ENCODE measurements at places on chromosomes 2 and 18.
A peak's percentile ranks its signal among the peaks of the same experiment; 100 is the strongest.

DNA sequence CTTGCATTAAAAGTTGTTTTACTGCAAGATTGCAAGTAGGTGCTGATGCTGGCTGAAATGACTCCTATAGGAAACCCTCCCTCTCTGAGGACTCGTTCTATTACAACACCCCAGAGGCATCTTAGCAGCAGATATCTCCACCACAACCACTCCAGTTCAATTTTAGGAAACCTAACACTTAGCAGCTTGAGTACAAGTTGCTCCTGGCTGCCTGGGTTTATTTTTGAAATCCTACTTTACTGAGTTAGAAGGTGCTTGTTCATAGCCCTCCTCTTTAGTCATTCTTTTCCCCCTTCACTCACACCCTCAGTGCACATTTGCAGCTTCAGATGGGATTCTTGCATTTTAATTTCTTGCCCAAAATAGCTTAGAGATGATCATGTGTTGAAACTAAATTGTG lies 111.5 kb downstream of the MTCL1 start:
- no peak overlapping the region for H3K4me3 ChIP-seq
- peaks cover 34% of the 10 kb centered on the region for H3K36me3 ChIP-seq
- no peaks in the 10 kb centered on the region for H3K4me1 ChIP-seq
- H3K27me3 ChIP-seq: no peaks in the 10 kb centered on the region
- no peak for DNase-seq

DNA sequence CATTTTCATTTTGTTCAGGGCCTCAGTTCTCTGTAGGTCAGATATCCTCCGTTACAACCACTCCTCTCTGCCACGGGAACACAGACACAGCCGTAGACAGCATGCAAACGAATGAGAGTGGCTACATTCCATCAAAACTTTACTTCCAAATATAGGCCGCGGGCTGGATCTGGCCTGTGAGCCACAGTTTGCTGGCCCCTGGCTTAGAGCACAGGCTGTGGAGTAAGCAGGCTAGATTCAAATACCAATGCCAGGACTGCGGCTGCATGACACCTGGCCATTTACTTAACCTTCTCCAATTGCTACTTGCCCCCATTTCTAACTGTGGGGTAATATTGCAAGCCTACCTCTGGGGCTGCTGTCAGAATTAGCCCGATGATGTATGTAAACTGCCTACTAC lies 325.8 kb upstream of the POU3F3 start:
- no peaks in the 10 kb centered on the region for H3K27me3 ChIP-seq
- no peak for DNase-seq
- no peak overlapping the region for H3K27ac ChIP-seq
- H3K36me3 ChIP-seq: no peaks in the 10 kb centered on the region
- H3K4me1 ChIP-seq: no peaks in the 10 kb centered on the region

- H3K27ac ChIP-seq: no peak overlapping the region
- no peaks in the 10 kb centered on the region for H3K36me3 ChIP-seq
- H3K27me3 ChIP-seq: no peaks in the 10 kb centered on the region
- H3K4me1 ChIP-seq: peaks cover 23% of the 10 kb centered on the region
- peak overlapping the region; percentile 23 for H3K4me3 ChIP-seq
Observed at GRCh38 chr2:120892967-120893667, 157.4 kb downstream of the GLI2 start.

DNA sequence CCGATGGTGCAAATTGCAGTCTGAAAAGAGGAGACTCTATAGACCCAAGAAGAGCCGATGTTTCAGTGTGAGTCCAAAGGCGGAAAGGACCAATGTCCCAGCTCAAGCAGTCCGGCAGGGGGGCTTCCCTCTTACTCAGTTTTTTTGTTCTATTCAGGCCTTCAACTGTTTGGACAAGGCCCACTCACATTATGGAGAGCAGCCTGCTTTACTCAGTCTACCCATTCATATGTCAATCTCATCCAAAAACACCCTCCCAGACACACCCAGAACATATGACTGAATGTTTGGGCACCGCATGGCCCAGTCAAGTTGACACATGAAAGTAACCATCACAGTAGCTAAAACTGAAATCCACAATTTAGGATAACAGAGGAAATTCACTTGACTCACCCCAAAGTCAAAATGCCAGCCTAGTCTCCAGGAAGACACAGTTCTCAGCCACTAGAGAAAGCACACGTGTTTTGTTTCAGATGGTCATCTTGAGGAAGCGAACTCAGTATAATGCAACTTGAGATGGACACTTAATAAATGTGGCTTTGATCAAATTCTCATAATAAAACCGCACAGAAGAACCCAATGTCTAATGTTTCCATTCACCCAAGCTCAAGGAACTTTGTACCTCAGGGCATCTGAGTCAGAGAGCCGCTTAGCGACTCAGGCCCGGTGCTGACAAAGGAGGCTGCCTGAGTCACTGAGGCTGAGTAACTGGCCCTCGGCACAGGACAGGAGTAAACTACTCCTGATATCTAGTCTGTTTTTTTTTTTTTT lies 2.4 kb downstream of the FHL2 start:
- no peak for DNase-seq
- H3K27me3 ChIP-seq: peaks cover 7% of the 10 kb centered on the region
- no peaks in the 10 kb centered on the region for H3K36me3 ChIP-seq
- H3K4me3 ChIP-seq: no peak overlapping the region
- H3K4me1 ChIP-seq: no peaks in the 10 kb centered on the region

- no peaks in the 10 kb centered on the region for H3K36me3 ChIP-seq
- H3K27ac ChIP-seq: no peak overlapping the region
- no peak for DNase-seq
- H3K4me3 ChIP-seq: no peak overlapping the region
Observed at GRCh38 chr2:168948621-168949212, 47.6 kb downstream of the G6PC2 start.

DNA sequence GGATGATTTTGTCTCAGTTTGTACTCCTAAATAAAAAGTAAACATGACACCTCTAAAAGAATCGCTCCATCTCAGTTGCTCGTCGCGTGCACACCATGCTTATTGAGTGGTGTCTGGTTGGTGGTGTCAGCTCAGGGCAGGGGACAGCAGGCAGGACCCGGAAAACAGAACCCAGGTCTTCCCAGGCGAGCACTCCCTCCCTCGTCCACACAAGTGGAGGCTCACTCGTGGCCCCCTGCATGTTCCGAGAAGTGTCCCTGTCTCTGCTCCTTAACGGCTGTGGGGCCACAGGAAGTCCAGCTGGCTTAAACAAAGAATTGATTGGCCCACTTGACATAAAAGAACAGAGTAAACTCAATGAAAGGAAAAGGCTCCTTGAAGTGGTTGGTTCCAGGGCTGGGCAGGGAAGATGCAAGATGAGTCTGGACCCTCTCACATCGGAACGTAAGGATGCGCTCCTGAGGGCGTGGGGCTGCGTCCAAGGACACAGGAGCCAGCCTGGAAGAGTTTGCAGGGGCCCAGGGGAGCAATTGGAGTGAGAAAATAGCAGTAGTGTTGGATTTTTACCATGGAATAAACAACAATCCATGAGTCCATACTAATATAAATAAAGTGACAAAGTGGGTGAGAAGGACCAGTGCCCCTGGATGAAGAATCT lies 13.1 kb upstream of the CNDP1 start:
- H3K4me1 ChIP-seq: no peaks in the 10 kb centered on the region
- H3K36me3 ChIP-seq: peaks cover 4% of the 10 kb centered on the region
- H3K27ac ChIP-seq: no peak overlapping the region
- H3K4me3 ChIP-seq: no peak overlapping the region
- no peak for DNase-seq

- H3K4me3 ChIP-seq: no peak overlapping the region
- H3K27ac ChIP-seq: no peak overlapping the region
- H3K27me3 ChIP-seq: no peaks in the 10 kb centered on the region
Observed at GRCh38 chr18:21632393-21632792, 20.3 kb downstream of the SNRPD1 start.

- no peaks in the 10 kb centered on the region for H3K36me3 ChIP-seq
- no peak for DNase-seq
- no peak overlapping the region for H3K4me3 ChIP-seq
- H3K27me3 ChIP-seq: no peaks in the 10 kb centered on the region
Observed at GRCh38 chr2:75790121-75790813, 79.6 kb upstream of the GCFC2 start.

DNA sequence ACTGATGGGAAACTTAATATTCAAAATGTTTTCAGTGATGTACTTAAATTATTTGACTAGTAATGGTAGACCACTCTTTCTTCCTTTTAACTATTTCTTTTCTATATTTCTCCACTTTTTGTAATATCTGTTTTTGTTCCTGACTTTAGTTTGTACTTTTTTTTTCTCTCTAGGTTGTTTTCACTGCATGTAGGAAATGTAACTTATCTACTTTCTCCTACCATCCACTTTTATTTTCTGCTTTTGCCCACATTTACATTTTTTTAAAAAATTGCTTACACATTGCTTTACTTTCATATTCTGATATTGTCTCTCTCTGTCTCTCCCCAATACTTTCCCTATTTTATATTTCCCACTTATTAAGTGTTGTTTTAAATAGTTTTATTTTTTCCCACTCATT lies 47.0 kb downstream of the ZNF407 start:
- no peak overlapping the region for H3K4me3 ChIP-seq
- H3K27me3 ChIP-seq: no peaks in the 10 kb centered on the region
- peaks cover 4% of the 10 kb centered on the region for H3K4me1 ChIP-seq
- H3K36me3 ChIP-seq: no peaks in the 10 kb centered on the region
- no peak overlapping the region for H3K27ac ChIP-seq
- no peak for DNase-seq

GRCh38 chr2:239762106-239762505 lies 263.0 kb downstream of the NDUFA10 start:
- H3K27me3 ChIP-seq: no peaks in the 10 kb centered on the region
- DNase-seq: no peak
- no peaks in the 10 kb centered on the region for H3K4me1 ChIP-seq
- no peak overlapping the region for H3K27ac ChIP-seq
- H3K36me3 ChIP-seq: no peaks in the 10 kb centered on the region

GRCh38 chr18:48032876-48033789 lies 102.7 kb upstream of the SMAD2 start:
- H3K27ac ChIP-seq: no peak overlapping the region
- DNase-seq: no peak
- H3K4me1 ChIP-seq: no peaks in the 10 kb centered on the region
- H3K27me3 ChIP-seq: no peaks in the 10 kb centered on the region

DNA sequence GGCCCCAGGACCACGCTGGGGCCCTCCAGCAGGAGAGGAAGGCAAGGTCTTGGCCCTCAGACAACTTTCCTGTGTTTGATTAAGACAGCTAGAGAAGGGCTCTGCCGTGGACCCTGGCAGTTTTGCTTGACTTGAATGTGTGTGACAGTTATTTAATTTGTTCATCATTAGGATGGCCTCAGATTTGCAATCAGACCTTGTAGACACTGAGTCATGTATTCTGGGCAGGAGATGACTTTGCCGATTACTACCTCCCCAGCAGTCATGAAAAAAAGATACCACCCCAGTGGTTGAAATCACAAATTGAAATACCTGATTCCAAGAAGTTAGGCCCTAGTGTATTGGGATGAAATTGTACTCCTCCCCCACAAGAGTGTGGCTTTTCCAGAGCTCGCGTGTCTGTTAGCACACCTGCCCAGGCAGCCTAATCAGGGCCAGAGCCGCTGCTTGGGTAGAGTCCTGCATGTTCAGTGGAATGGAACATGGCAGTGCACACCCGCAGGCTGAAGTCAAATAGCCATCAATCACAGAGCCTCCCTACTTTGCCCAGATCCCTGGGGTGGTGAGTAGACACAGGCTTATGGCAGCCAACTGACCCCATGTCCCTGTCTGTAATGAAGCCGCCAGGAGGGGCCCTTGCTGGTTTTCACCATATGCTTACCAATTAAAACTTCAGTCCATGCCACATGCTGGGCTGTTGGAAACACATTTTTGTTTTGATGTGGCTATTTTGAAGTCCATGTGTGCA lies 122.5 kb downstream of the TPGS2 start:
- no peaks in the 10 kb centered on the region for H3K36me3 ChIP-seq
- H3K27ac ChIP-seq: no peak overlapping the region
- no peak for DNase-seq
- H3K4me3 ChIP-seq: no peak overlapping the region
- H3K4me1 ChIP-seq: no peaks in the 10 kb centered on the region

GRCh38 chr2:121565389-121566250 lies 34.9 kb downstream of the RNU4ATAC start:
- no peak for DNase-seq
- no peaks in the 10 kb centered on the region for H3K27me3 ChIP-seq
- H3K4me1 ChIP-seq: no peaks in the 10 kb centered on the region
- H3K36me3 ChIP-seq: no peaks in the 10 kb centered on the region

GRCh38 chr2:96885432-96886347 lies 15.8 kb upstream of the SEMA4C start:
- no peak overlapping the region for H3K4me3 ChIP-seq
- no peaks in the 10 kb centered on the region for H3K36me3 ChIP-seq
- H3K4me1 ChIP-seq: peaks cover 3% of the 10 kb centered on the region
- DNase-seq: no peak
- H3K27me3 ChIP-seq: peaks cover 2% of the 10 kb centered on the region
- H3K27ac ChIP-seq: no peak overlapping the region

DNA sequence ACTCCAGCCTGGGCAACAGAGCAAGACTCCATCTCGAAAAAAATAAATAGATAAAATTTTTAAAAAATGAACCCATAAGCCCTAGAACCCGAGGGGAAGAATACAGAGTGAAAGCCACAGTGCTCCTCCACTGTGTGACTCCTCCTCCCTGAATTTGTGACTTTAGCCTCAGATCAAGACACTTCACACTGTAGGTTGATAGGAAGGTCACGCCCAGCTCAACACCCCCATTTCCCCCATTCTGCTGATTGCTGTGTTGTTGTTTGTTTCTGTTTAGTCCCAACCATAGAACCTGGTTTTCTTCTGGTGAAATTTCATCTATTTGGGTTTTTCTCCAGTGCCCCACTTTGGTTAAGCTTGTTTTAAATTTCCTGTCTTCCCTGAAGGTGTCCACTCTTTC lies 102.2 kb downstream of the VIT start:
- no peak overlapping the region for H3K27ac ChIP-seq
- no peak overlapping the region for H3K4me3 ChIP-seq
- H3K36me3 ChIP-seq: no peaks in the 10 kb centered on the region
- H3K27me3 ChIP-seq: no peaks in the 10 kb centered on the region
- no peak for DNase-seq

DNA sequence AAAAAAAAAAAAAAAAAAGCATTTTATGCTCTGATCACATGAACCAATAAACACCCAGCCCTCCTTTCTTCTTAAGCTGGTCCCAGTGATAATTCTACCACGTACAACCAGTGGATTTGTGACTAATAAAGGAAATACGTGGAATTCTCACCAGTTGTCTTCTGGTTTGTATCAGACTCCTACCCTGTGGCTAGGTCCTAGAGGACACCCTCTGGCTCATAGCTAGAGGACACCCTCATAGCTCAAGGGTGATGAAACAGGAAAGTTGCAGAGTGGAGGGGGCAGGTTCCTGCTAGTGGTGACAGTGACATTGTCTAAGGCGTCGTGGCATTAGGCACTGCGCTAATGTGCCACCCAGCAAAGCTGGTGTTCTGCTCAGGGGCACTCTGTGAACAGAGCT lies 167.8 kb downstream of the BCL11A start:
- no peak overlapping the region for H3K4me3 ChIP-seq
- H3K36me3 ChIP-seq: no peaks in the 10 kb centered on the region
- H3K27me3 ChIP-seq: no peaks in the 10 kb centered on the region
- no peak overlapping the region for H3K27ac ChIP-seq

GRCh38 chr2:45253151-45253550 lies 243.9 kb upstream of the SIX2 start:
- no peaks in the 10 kb centered on the region for H3K27me3 ChIP-seq
- no peak overlapping the region for H3K4me3 ChIP-seq
- H3K36me3 ChIP-seq: no peaks in the 10 kb centered on the region
- no peak for DNase-seq
- H3K4me1 ChIP-seq: peaks cover 15% of the 10 kb centered on the region
- no peak overlapping the region for H3K27ac ChIP-seq

- H3K4me1 ChIP-seq: no peaks in the 10 kb centered on the region
- peaks cover 12% of the 10 kb centered on the region for H3K36me3 ChIP-seq
- no peak overlapping the region for H3K4me3 ChIP-seq
- DNase-seq: no peak
Observed at GRCh38 chr18:70195852-70196434, 9.5 kb downstream of the RTTN start.

All from H1 (cell line).